ENCODE measurements at places on chromosomes 4 and X. TPM values are rescaled to one million over a fixed set of nuclear protein-coding genes. Genes with fewer than 3 reads are reported as not detected.

- no peak for DNase-seq
- H3K27ac ChIP-seq, result no peak overlapping the region
- H3K36me3 ChIP-seq, result no peaks in the 10 kb centered on the region
- H3K27me3 ChIP-seq, result no peaks in the 10 kb centered on the region
- H3K4me3 ChIP-seq, result no peak overlapping the region
- H3K4me1 ChIP-seq, result no peaks in the 10 kb centered on the region
Measured at GRCh38 chr4:114875630-114876029, 237.8 kb downstream of the NDST4 start.

GRCh38 chr4:25925486-25926201 is 11.6 kb downstream of the SMIM20 start:
- H3K36me3 ChIP-seq, result no peaks in the 10 kb centered on the region
- H3K4me1 ChIP-seq, result no peaks in the 10 kb centered on the region
- no peak overlapping the region for H3K27ac ChIP-seq

DNA sequence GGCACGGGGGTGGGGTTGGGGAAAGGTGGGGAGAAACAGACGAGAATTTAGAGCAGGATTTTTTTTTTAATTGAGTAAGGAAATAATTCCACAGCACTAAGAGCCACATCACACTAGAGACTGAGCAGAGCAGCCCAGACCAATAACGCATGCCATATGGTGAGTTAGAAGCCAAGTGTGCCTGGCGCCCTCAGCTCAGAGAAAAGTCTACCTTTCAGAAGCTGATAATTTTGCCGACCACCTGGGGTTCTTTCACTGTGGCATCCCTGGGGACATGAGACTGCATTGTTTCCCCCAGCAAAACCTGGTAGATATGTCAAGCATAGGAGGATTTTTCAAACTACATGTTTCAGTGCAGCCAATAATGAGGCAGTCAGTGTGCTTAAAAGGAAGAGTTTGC is 516.8 kb downstream of the SMARCA1 start:
- H3K4me3 ChIP-seq, result no peak overlapping the region
- H3K27me3 ChIP-seq, result no peaks in the 10 kb centered on the region
- no peaks in the 10 kb centered on the region for H3K4me1 ChIP-seq
- H3K36me3 ChIP-seq, result no peaks in the 10 kb centered on the region
- DNase-seq, result no peak
- H3K27ac ChIP-seq, result no peak overlapping the region

- H3K27ac ChIP-seq, result no peak overlapping the region
- no peak overlapping the region for H3K4me3 ChIP-seq
- H3K4me1 ChIP-seq, result no peaks in the 10 kb centered on the region
Measured at GRCh38 chrX:63513825-63514568, 162.9 kb upstream of the SPIN4 start.

- no peaks in the 10 kb centered on the region for H3K27me3 ChIP-seq
- peaks cover 56% of the 10 kb centered on the region for H3K4me1 ChIP-seq
- H3K36me3 ChIP-seq, result peaks cover 11% of the 10 kb centered on the region
- peak overlapping the region; percentile 79 for H3K4me3 ChIP-seq
- peak overlapping the region; percentile 72 for H3K27ac ChIP-seq
Measured at GRCh38 chrX:24150898-24151297, 1.4 kb downstream of the ZFX start.

DNA sequence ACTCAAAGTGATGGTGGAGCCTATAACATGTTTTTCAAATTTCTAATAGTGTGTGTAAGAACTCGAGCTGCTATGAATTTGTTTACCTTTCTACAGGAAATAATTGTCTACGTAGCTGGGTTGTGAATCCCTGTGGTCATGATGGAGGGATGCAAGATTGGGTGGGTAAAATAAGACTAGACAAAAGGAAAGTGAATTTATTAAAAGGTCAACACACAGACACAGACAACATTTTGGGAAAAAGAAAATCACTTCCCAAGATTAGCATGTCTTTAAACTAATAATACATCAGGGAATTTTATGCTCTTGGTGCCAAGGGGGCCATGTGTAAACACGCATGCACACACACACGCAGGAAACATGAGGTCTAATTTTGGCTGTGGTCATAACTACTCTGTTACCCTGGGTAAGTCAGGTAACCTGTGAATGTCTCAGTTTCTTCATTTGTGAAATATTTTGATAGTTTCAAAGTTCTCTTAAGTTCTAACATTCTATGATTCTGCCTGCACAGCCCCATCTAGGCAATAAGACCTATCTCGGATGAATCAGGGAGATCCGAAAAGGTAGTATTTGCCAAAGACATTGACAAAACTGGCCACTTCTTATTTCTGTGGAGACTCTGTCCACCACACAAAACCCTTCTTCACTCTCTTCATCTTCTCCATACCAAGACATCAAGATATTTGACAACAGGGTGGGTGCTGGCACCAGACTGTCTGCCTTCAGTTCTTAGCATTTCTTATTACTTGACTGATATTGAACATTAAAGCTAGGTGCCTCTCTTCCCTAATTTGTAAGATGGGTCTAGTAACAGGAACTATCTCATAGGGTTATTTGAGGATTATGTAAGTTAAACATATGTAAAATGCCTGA is 1.6 kb upstream of the UNC5C start:
- no peak overlapping the region for H3K4me3 ChIP-seq
- H3K4me1 ChIP-seq, result peaks cover 9% of the 10 kb centered on the region
- DNase-seq, result no peak
- no peaks in the 10 kb centered on the region for H3K36me3 ChIP-seq
- H3K27ac ChIP-seq, result no peak overlapping the region
- H3K27me3 ChIP-seq, result peaks cover 17% of the 10 kb centered on the region

- peaks cover 4% of the 10 kb centered on the region for H3K4me1 ChIP-seq
- H3K4me3 ChIP-seq, result no peak overlapping the region
- DNase-seq, result no peak
Measured at GRCh38 chr4:22667332-22667940, 25.3 kb upstream of the GBA3 start.

GRCh38 chrX:112643721-112644120 is 36.0 kb downstream of the LHFPL1 start:
- H3K36me3 ChIP-seq, result no peaks in the 10 kb centered on the region
- DNase-seq, result no peak
- H3K27me3 ChIP-seq, result no peaks in the 10 kb centered on the region

GRCh38 chr4:13750594-13750993 is 123.1 kb upstream of the BOD1L1 start:
- DNase-seq, result no peak
- no peaks in the 10 kb centered on the region for H3K27me3 ChIP-seq
- no peaks in the 10 kb centered on the region for H3K4me1 ChIP-seq

- no peaks in the 10 kb centered on the region for H3K36me3 ChIP-seq
- no peak for DNase-seq
- H3K27me3 ChIP-seq, result no peaks in the 10 kb centered on the region
- no peaks in the 10 kb centered on the region for H3K4me1 ChIP-seq
- no peak overlapping the region for H3K4me3 ChIP-seq
Measured at GRCh38 chrX:138788771-138789170, 77.3 kb upstream of the FGF13 start.

- H3K4me3 ChIP-seq, result no peak overlapping the region
- DNase-seq, result no peak
- no peaks in the 10 kb centered on the region for H3K27me3 ChIP-seq
Measured at GRCh38 chr4:175166020-175166419, 247.9 kb downstream of the ADAM29 start.

DNA sequence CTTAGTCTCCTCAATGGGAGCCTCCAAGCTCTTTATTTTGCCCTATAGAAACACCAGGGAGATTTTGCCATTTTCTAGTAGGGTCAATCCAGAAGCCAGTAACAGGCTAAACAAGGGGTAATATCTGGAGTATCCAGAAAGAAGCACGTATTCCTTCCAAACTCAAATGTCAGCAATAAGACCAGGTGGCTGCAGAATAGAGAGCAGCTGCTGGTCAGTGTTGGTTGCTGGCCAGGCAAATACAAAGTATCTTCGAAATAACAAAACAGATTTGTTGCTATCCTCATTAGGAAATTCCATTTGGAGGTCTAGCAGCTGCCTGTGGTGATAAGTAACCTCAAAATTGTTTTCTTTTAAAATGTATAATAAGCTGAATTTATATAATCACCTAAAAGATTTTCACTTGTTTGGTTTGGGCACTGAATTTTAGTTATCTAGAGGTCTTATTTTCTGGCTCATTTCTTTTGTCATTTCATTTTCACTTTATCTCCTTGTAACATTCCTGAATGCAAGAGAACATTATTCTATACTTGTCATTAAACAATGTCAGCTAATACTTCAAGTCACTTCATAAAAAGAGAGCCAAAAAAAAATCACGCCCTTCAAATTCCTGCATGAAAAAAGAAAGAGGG is 320.6 kb downstream of the DTHD1 start:
- no peaks in the 10 kb centered on the region for H3K27me3 ChIP-seq
- H3K4me3 ChIP-seq, result no peak overlapping the region
- H3K27ac ChIP-seq, result no peak overlapping the region
- no peaks in the 10 kb centered on the region for H3K36me3 ChIP-seq

- H3K27ac ChIP-seq, result no peak overlapping the region
- no peaks in the 10 kb centered on the region for H3K36me3 ChIP-seq
- H3K27me3 ChIP-seq, result no peaks in the 10 kb centered on the region
- H3K4me3 ChIP-seq, result no peak overlapping the region
- DNase-seq, result no peak
Measured at GRCh38 chr4:176443646-176444409, 124.1 kb downstream of the SPCS3 start.

DNA sequence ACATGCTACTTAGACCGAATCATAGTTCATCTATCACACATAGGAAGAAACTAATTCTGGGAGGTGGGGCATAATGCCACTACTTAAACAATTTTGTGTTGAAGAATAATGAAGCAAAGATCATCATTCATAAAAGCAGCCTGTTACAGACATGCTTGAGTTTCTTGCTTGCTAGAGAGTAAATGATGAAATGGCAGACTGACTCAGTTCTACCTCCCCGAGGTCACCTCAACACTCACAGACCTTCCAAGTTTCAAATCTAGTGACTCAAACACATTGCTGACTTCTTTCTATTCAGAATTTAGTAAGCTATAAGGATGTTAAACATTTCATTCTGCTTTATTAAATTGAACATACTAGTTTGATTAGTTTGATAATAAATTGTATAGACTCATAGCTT is 636.5 kb upstream of the FRG1 start:
- H3K4me1 ChIP-seq, result no peaks in the 10 kb centered on the region
- H3K36me3 ChIP-seq, result no peaks in the 10 kb centered on the region
- H3K27ac ChIP-seq, result no peak overlapping the region

GRCh38 chr4:153649572-153649991 is 34.5 kb upstream of the TLR2 start:
- H3K4me1 ChIP-seq, result peaks cover 19% of the 10 kb centered on the region
- no peaks in the 10 kb centered on the region for H3K36me3 ChIP-seq
- no peak overlapping the region for H3K4me3 ChIP-seq

Gene CENPVL2
- not detected for total RNA-seq

All from B cell (primary cell).